Stimulated activated CD4-positive, alpha-beta T cell treated with anti-CD3 and anti-CD28 coated beads, Interleukin-4, amount 100 ng/mL, for 1 hour (primary cell): ENCODE measurements at places on chromosomes 4 and X.

- DNase-seq, result no peak
Observed at GRCh38 chr4:15738877-15739276, 36.0 kb downstream of the BST1 start.

- DNase-seq, result no peak
Observed at GRCh38 chr4:26218677-26219605, 101.9 kb upstream of the RBPJ start.

DNA sequence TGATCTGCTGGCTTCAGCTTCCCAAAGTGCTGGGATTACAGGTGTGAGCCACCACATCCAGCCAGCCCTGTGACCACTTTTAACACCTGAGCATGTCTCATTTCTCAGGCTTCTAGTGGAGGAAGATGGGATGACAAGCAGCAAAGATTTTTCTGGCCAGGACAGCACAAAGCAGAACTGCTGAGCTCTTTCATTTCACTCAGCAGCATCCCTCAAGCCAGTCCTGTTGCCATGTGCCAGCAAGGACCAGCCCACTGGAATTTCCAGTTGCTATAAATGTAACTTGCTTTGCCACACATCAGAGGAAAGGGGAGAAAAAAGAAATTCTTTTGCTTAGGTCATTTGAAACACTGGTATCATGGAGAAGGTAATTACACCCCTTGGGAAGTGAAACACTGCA, 75.9 kb downstream of the SLC9A7 start:
- DNase-seq, result no peak

GRCh38 chr4:107243141-107243781, 207.1 kb upstream of the DKK2 start:
- DNase-seq, result no peak

GRCh38 chr4:169099771-169100180, 89.7 kb upstream of the CBR4 start:
- DNase-seq, result no peak

GRCh38 chr4:189177130-189177529, 763.5 kb upstream of the FRG1 start:
- DNase-seq, result no peak

DNA sequence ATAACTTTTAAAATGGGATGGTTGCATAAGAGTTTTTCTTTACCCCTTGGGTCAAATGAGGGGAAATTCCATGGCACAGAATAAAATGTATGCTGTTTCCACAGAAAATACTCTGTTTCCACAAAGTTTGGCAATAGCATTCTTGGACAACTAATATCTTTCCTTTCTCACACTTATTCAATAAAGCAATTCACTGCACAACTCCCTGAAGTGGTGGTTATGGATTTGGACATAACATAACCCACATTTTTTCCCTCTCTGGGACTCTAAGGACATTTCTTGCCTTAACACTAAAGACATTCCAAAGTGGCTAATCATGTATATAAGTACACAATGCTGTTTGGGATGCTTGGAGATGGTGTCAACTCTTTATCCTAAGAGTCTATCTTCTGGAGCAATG, 51.7 kb upstream of the GPM6B start:
- no peak for DNase-seq

DNA sequence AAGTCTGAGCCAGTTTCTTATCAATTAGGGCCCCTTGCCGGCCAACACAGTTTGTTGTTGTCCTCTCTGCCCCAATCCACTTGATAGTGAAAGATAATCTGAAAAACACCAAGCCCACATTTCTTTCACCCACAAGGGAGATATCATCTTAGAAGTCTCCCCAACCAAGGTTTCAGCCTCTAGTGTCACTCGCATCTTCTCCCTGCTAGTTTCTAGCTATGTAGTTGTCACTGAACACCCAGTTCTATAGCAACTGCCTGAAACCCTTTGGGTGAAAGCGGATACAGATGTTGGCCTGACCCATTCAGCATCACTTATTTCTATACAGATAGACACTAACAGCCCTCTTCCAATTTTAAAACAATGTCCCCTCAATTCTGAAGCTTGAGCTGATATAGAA, 116.3 kb downstream of the BMP15 start:
- DNase-seq, result no peak

DNA sequence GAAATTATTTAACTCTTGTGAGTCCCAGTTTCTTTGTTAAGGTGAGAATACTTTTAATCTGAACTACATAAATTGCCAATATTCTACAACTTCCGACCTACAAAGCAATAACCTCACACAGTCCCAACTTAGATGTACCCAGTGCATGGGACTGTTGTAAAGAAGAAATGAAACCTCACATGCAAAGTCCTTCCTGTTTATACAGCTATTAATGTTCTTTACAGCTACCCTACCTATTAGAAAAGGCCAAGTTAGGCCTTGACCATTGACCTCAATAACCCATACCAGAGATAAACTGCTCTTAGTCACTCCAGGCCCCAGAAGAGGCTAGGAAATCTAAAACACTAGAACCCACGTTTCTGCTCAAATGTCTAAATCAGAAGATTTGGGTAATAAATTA, 920.1 kb upstream of the TENM3 start:
- DNase-seq, result no peak

GRCh38 chr4:53233114-53233795, 132.6 kb downstream of the SCFD2 start:
- DNase-seq, result no peak

- no peak for DNase-seq
Observed at GRCh38 chr4:110003401-110004187, 90.9 kb downstream of the EGF start.
